ENCODE measurements at places on chromosomes 7 and 10.

- DNase-seq = no peak
Measured at GRCh38 chr10:7337431-7338171, 73.2 kb downstream of the SFMBT2 start.

GRCh38 chr10:92181575-92181974 is 109.3 kb downstream of the CPEB3 start:
- DNase-seq = no peak

- DNase-seq = no peak
Measured at GRCh38 chr10:10772874-10773508, 244.7 kb upstream of the CELF2 start.

DNA sequence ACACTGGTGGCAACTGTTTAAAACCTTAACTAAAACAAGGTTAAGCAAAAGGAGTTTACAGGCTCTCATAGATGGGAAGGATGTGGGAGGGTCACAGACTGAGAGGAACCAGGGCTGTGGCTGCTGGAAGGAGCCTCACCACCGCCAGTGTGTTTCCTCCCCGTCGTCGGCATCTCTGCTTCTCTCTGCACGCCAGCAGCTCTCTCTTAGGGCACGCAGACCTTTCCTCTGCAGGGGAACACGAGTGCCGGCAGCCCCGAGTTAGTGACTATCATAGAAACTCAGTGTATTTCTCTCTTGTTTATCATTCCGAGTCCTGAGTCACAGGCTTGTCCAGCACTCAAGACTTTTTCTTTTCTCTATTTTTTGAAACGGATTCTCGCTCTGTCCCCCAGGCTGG is 8.1 kb upstream of the SH2D4B start:
- no peak for DNase-seq

- DNase-seq = no peak
Measured at GRCh38 chr10:86970982-86971231, 2.6 kb downstream of the ADIRF start.

DNA sequence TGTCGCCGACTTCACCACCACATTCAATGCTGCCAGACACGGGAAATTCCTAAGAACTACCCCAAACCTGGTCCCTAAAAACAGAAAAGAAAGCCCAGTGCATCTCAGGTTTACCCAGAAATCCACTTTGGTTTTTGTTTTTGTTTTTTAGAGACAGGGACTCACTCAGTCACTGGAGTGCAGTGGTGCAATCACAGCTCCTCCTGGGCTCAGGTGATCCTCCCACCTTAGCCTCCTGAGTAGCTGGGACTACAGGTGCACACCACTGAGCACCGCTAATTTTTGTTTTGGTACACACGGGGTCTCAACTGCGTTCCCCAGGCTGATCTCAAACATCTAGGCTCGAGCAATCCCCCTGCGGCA is 22.8 kb downstream of the MAD1L1 start:
- no peak for DNase-seq

DNA sequence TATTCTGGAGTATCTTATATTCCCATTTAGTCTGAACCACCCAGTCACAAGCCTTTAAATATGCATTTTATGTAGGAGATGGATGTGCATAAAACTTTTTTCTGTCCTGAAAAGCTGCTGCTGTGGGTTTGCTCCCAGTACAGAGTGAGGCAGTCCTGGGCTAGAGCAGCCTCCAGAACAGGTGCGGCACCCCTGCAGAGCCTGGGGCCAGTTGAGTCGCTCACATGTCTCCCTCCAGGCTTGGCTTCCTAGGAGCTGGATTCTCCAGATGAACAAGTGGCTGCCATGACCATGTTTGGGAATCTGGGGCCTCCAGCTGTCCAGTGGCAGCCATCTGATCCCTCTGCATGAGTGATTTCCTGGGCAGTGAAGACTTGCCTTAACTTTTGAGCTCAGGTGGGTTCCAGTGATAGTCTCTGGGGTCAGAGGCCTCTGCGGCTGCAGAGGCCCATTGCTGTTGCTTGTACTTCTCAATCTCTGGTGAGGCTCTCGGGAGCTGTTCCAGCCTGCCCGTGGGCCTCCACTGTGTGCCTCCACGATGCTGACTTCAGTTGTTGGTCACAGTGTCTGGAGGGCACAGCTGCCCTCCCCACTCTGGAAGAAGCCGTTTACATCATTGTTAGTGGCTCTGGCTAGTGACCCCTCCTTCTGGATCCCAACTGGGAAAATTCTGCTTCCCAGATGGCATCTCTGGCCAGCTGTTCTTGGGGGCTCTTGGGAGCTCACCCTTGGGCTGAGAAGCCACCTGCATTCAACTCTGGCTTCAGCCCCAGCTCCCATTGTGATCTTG is 120.4 kb downstream of the EMX2 start:
- no peak for DNase-seq

DNA sequence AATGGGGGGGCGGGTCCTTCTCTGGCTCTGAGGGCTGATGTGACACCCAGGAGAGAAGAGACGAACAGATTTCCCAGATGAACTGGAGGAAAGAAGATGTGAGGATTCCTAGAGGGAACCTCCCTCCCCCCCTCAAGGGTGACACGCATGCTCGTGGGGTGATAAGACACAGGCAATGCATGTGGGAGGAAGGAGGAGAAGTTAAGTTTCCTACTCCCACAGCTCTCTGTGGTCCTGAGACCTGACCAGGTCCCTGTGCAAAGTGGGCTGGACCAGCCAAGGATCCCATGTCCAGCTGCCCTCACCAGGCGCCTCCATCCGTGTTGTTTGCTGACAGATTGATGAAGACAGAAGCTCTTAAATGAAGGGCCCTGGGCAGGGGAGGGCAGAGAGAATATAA is 112.6 kb downstream of the SH3PXD2A start:
- no peak for DNase-seq

DNA sequence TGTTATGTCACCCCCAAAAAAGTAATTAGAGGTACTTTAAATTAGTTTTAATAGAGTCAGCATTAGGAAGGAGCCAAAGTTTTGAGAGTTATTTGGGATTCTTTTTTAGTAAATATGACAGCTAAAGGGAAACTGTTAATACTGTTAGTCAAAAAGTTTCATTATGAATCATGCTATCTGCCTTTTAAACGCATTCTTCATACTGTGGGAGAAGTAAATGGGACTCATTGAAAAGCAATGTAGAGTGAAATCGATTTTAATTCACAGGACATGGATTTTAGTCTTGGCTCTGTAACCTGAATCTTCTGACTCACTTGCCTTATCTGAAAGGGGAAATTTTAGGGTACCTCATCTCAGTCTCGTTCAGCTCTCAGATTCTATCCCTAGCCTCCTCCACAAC is 105.1 kb downstream of the AASS start:
- DNase-seq = no peak

- DNase-seq = no peak
Measured at GRCh38 chr10:57905861-57906260, 361.8 kb downstream of the IPMK start.

DNA sequence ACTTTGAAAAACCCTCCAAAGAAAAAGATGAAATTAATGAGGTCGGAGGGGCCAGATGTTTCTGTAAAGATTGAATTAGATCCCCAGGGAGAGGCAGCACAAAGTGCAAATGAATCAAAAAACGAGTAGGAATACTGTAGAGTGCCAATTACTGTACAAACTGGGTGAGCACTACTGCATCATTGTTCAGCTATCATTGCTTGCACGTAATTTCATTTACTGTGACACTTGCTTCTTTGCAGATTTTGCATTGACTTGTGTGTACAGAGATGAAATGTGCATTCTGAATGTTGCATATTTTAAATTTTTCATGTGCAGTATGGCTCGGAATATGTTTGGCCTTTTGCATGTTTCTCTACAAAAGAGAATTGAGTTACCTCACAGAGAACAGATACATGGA is 123.7 kb downstream of the LCOR start:
- no peak for DNase-seq

GRCh38 chr10:85645053-85645452 is 721.5 kb downstream of the GRID1 start:
- no peak for DNase-seq

DNA sequence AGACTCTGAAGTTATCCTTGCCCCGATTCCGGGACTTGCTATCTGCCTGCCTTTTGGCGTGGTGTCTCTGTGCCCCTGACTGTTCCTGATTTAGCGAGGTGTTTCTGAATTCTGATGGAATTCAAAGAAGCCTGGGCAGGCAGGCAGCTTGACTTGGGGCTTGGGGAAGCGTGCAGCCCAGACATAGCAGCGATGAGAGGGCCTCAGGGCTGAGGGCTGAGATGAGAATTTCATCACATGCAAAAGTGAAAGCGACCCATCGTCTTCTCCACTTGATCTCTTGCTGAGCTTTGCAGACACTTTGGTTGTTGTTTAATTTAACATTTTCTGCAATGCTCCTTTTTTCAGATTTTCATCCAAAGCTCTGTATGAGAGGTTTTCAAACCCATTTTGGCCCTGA is 57.8 kb downstream of the TCF7L2 start:
- DNase-seq = no peak

- no peak for DNase-seq
Measured at GRCh38 chr7:80748363-80749042, 110.1 kb downstream of the CD36 start.

DNA sequence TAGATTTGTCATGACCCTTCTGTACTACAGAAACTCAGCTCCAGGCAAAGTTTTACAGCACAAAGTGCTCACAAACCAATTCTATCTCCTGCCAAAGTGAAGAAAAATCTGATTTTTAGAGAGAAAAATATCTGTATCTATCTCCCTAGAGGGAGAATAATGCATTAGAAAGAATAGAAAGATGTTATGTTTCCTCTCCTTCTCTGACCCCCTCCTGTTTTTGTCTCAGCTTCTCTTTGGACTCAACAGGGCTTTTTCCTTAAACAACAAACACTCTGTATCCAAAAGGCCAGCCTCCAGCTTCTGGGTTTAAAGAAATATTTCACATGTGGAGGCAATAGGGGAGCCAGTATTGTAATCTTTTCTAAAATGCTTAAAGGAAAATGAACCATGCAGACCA is 627.4 kb downstream of the REEP3 start:
- no peak for DNase-seq

DNA sequence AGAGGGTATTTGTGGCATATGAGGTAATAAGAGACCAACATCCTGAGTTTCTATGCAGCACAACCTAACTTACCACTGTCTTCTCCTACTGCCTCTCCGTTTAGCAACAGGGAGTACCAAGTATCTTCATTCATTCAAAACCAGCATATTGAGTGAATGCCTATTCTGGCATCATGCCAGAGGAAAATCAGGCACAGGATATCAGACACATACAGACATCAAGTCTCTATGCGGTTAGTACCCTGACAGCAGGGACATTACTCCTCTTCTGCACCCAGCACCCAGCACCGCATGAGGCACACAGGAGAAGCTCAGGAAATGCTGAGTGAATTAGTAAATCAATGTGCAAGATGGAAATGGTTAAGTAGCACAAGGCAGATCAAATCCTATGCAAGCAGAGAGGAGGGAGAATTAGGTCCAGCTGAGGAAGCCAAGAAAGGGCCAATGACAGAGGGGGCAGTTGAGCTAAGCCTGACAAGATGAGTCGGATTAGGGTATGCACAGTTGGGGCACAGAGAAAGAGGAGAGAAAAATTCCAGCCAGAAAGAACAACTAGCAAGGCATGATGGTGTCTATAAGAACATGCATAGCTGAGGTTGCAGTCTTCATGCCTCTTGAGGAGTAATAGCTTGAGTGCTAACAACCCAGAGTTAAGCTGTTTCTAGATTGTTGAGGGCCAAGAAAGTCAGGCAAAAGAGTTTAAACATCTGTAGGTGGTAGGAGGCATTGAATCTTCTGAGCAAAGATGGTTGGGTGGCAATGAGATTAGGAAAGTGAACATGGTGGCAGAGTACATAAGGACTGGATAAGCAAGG is 146.0 kb downstream of the PLXNA4 start:
- DNase-seq = no peak

DNA sequence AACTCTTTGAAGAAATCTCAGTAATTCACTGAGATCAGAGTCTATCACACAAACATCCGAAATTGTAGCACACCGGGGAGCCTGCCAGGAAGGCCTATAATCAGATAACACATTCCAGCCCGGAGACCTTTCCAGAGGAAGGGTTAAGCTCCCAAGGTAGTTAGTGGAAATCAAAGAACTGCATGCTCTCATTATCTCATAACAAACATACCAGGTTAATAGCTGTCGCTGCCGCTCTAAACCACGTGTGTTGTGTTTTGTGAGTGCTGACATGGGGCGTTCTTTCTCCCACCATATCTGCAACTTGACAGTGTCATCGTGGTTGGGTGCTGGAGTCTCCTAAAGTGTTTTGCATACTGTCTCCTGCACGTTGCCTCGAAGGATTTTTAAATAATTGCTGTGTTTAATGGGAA is 120.7 kb upstream of the CARD11 start:
- no peak for DNase-seq

DNA sequence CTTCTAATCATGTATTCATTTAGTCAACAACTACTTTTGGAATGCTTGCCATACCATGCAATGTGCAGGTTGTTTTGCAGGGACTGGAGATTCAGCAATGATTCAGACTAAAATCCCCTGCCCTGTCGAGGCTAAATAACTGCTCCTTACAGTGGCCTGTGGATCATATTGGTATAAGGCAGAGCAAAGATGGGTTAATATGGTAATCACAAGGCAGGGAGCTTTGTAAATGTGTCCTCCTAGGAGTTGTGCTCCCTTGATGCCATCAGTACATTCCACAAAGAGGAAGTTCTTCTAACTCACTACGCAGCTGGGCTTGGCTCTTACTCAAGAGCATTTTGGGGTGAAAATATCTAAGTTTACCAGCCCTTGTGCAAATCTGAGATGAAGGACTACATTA is 614 bp upstream of the IFIT2 start:
- no peak for DNase-seq

- no peak for DNase-seq
Measured at GRCh38 chr7:116862951-116863670, 724 bp downstream of the CAPZA2 start.

GRCh38 chr7:125383324-125383723 is 453.7 kb upstream of the POT1 start:
- no peak for DNase-seq

DNA sequence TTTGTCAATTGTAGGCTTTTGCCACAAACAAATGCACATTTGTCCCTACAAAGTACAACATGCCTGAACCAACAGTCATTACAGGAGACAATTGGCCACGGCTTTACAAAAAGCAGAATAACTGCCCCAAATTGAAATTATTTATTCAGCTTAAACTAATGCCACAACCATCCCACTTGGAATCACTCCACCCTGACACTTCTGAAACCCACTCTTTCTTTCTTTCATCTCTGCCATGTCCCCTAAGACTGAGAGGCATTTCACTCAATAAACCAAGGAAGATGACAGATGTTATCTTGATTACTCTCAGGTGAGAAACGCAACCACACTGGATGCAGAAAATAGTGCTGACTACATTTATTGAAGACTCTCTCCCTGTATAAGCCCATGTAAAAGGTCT is 2.6 kb upstream of the NPM3 start:
- no peak for DNase-seq

All from stimulated activated CD4-positive, alpha-beta T cell treated with anti-CD3 and anti-CD28 coated beads, Interleukin-12 subunit alpha, Interleukin-12 subunit beta, amount 100 ng/mL, for 48 hours (primary cell).